ENCODE measurements at places on chromosomes 2 and 18. TPM values are rescaled to one million over a fixed set of nuclear protein-coding genes. Genes with fewer than 3 reads are reported as not detected.

Gene IMPA2
- total RNA-seq = 31.8 TPM

- DNase-seq = no peak
Observed at GRCh38 chr18:52409727-52410126, 69.7 kb downstream of the DCC start.

DNA sequence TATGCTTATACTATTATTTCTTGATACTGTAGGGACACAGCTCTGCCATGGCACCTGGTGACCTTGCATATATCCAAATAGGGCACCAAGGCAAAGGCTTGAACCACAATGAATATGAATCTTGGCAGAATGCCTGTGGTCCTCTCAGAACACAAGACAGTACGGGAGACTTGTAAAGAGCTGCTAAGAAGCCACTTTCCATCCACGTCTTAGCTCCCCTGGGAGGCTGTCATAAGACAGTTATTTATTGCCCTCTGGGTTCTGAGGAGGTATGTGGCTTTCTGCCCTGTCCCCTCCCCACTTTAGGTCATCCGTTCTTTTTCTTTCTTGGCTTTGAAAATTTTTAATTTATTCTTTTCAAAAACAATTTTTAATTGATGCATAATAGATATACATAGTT is 29.8 kb upstream of the MRPL33 start:
- DNase-seq = no peak

GRCh38 chr2:41847744-41848441 is 199.9 kb upstream of the PKDCC start:
- no peak for DNase-seq

- DNase-seq = no peak
Observed at GRCh38 chr2:235141411-235142128, 189.8 kb downstream of the SH3BP4 start.

DNA sequence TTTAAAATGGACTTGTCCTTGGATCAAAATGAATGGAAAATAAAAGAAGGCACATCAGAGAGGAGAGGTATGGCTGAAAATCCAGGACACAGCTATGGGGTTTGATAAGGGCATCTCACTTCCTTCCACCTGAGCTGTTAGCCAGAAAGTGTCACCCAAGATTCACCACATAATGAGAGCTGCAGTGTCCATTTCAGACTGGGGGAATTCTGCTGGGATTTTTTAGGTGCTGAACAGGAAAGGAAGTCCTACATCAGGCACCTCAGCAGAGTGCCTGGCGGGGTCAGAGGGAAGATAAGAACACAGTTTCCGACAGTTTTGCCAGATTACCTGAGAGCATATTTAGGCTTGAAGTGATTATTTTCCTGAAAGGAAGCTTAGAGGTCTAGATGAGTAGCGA is 187.6 kb upstream of the HNMT start:
- no peak for DNase-seq

- no peak for DNase-seq
Observed at GRCh38 chr18:76323891-76324290, 171.2 kb downstream of the ZNF516 start.

- no peak for DNase-seq
Observed at GRCh38 chr2:164871404-164871803, 29.8 kb upstream of the COBLL1 start.
